ENCODE measurements at places on chromosomes 4 and X.

DNA sequence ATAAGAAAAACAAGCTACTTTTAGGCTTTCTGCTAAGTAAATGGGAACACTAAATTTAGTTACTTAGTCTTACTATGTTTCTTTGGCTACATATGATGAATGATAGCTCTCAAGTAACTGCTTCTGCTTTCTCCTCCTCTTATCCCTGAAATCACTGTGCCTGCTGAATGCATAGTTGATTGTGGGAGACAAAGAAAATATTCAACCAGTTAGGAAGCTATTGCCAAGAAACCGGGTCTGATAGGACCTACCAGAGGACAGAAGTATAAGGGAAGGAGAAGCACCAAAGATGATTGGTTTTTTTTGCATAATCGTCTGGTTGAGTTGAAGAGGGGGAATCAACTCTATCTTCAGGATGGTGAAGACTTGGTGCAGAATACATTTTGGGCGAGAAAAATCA is 28.0 kb upstream of the NDUFC1 start:
- DNase-seq: no peak

DNA sequence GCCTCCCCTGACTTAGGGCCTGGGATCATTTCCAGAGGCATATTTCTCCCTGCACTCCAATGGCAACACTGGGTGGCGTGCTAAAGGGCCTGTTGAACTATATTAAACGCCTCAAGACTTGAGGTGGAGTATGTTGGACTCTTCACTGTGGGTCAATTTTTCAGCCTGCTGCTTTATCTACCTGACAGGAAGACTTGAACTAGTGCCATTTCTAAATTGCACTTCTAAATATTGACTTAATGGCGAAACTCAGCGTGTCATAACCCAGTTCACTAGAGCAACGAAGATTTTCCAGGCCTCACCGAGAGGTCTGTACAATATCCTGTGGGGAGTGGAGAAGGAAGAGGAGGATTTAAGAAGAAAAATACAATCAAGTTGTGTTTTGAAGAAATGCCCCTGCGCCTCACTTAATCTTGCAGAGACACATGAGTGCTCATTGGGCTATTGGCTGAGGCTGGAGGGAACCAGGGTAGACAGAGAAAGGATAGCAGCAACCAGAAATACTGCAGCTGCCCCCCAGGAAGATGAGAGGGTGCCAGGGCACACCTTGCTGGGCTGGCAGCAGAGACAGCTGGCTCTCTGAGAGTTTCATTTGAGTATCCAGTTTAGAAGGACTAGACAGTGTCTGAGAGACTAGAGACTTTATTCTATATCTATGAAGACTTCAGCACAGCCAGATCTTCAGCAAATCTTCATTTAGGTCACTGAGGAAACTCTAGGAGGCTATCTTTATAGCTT is 67.4 kb downstream of the ENPP6 start:
- no peak for DNase-seq

GRCh38 chrX:39840581-39841093 is 257.1 kb downstream of the BCOR start:
- DNase-seq: no peak

GRCh38 chr4:128776794-128777216 is 32.7 kb upstream of the JADE1 start:
- no peak for DNase-seq

DNA sequence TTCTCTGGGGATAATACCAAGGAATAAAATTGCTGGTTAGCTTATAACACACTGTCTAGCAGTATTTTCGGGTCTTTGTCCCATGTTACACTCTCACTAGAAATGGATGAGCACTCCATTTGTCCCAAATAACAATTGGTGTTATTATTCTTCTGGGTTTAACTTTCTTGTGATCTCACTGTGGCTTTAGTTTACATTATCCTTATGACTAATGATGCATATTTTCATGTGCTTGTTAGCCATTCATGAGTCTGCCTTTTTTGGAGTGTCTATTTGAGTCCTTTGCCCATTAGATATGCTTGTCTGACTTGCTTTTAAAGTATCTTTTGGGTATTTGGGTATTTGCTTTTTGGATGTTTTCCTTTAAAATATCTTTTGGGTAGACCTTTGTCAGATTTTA is 372.9 kb upstream of the TENM3 start:
- DNase-seq: no peak

DNA sequence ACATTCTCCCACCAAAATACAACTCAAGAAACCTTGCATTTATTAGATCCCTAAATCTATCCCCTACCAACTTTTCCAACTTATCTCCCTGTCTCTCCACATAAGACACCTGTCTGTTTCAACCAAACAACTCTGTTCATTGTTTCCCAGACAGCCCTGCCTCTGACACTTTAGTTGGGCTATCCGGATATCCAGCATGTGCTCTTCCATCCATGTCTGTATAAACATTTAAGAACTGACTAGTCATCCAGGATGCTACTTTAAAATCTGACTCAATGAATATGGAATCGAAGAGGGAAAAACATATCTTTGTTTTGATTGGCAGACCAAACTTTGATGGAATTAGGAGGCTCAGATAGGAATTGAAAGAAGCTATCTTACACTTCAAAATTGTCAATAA is 143.2 kb upstream of the DCAF8L1 start:
- DNase-seq: no peak

GRCh38 chrX:101749436-101749835 is 89.8 kb upstream of the ARMCX2 start:
- no peak for DNase-seq

All from activated CD8-positive, alpha-beta memory T cell treated with anti-CD3 and anti-CD28 coated beads for 24 hours (primary cell).